ENCODE measurements at places on chromosomes 13 and 19.

GRCh38 chr19:11418094-11418548 is 993 bp downstream of the RGL3 start:
- no peak for DNase-seq

DNA sequence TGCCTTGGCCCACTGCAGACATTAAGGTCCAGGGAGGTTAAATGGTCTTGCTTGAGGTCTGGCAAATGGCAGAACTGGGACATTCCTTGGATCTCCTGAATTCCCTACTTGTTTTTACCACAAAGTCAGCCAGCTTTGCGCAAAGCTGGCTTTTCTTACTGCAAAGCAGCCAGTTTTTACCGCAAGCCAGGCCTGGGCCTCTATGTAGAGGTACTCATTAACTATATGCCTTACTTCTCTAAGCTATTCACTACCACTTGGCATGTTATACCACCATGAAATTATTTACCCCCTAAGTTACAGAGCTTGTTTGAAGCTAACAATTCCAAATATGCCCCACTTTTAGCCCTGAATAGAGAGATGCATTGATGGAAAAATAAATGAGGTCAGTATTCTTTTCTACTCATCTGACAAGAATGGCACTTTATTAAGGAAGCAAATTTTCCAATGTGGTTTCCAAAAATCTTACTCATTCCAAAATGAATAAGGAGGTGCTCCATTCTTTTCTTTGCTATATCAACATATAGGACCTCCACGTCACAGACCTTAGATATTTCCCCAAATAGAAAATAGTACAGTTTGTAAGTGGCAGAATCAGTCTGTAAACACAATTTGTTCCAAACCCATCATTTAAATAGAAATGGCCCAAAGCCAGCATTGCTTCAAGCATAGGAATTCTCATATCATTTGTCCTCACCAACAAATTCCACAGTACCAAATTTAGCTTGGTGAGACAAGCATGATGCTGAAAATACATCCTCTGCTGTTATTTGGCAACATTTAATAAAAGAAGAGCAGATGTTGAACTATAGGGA is 143.9 kb upstream of the TSC22D1 start:
- DNase-seq, result no peak

DNA sequence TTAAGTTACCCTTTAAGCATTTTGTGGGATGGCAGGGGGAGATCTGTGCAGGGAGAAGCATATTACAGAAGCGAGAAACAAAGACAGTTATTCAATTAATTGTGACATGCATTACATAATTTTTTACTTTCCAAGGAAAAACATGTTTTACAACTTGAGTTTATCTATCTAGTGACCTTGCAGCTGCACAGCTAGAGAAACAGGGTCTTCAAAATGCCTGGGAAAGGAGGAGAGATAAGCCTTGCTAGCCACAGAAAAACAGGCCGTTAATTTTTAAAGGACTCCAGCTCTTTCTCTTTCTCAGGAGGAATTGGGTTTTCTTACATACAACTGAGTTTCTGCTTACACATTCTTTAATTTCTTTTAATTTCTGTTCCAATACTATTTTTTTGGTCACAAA is 14.8 kb upstream of the ZNF431 start:
- no peak for DNase-seq

DNA sequence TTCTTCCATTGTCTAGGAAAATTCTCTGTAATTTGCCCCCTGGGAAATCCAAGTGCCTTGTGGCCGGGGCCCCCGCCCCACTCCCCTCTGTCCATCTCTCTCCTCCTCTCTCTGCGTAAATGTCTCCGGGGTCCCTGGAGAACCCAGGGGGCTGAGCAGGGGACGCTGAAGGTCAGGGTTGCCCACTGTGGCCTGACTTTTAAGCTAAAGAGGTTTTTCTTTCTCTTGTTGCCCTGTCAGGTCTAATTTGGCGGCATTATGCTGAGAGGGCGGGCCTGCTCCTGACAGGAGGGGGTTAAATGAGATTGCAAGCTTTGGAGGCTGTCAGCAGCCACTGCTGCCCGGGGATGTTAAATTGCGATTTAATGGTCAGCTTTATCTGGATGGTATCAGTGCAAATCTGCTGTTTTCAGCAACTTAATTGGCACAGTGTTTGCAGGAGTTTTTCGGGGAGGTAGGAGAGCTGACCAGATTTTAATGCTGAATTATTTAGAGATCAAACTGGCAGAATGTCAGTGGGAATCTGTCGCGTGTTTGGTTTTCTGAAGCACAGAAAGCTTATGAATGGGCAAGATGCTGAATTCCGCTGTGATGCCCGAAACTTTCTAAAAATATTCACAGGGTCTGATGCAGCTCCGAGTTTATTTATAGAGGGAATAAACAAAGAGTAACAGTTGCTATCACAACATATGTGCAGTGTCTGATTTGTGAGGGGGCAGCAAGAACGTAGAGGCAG is 93.2 kb upstream of the SOX1 start:
- DNase-seq, result no peak

DNA sequence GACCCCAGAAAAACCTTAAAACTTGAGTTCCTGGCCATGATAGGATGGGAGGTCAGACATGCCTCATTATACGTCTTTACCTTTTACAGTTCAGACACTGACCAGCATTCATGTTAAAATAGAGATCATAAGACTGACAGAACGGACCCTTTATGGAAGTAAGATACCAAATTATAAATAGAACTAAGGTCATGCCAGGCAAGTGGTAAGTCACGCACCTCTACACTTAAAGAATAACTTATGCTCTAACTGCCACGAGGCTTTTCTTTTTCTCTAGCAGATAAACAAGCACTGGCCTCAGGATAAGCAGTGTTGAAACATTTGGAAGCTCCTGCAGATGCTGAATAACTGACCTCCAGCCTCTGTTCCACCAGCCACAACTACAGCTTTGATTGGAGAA is 28.4 kb downstream of the GPR42 start:
- DNase-seq, result no peak

GRCh38 chr13:48568370-48569103 is 35.7 kb upstream of the RCBTB2 start:
- no peak for DNase-seq

GRCh38 chr19:42269478-42270345 is 660 bp downstream of the CIC start:
- no peak for DNase-seq

DNA sequence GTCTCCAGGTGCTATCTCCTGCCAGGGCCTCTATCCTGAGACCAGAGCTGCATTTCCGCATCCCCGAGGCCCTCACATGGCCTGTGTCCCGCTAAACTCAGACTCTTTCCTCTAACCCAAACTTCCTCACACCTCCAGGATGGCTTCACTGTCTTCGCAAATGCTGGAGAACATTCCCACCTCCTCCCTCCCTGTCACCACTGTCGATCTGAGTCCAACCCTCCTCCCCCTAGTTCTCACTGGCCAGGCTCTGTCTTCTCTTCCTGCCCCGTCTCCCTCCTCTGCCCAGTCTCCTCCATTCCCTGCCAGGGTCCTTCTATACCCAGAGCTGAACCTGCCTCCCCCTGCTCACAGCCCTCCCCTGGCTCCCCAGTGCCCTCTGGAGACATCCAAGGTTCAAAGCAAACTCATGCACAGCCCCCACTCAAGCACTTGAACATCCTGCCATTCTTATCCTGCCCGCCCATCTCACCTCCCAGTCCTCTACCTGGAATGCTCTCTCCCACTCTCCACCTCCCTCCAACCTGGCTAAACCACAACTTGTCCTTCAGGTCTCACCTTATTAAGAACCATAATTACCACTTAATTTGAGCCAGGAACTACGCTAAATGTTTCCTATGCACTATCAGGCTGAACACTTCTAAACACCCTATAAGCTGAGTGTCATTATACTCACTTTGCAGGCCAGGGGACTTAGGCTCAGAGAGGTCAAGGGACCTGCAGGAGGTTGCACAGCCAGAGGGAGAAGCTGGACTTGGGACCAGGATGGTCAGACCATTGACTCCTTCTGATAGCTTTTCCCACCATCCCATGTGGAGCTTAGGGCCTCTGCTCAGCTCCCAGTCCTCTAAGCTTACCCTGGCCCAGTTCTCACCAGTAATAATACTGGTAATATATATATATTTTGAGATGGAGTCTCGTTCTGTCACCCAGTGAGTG is 961 bp upstream of the VSIG10L start:
- no peak for DNase-seq

DNA sequence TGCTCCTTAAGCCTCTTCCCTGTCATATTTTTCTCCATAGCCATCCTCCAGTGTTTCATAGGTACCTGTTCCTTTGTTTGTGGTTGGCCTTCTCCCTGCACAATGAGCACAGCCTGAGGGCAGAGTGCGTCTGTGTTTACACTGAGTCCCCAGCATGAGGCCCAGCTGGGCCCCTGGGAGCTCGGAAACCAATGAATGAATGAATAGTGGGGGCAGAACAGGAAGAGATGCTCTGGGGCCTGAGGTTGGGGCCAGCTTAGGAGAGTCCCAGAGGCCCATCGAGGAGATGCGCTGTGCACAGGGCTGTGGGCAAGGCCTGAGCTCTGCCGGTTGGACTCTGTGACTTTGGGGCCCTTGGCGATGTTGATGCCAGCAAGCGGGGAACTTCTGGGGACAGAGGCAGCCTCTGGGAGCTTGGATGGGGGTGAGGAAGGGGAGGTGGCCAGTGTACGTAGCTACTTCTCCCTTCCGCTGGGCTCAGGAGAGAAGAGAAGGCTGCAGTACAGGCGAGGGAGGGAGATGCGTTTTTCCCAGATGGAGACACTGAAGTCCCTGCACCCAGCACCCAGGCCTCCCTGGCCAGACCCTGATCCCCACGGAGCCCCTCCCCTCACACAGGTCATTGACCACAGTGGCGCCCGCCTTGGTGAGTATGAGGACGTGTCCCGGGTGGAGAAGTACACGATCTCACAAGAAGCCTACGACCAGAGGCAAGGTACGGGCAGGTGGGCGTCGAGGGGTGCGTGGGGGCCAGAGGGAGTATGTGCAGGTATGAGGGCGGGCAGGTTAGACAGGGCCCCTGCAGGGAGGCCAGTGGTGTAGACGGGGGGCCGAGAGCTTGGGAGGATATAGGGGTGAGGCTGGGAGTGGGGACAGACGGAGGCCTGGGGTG is 5.1 kb downstream of the TBCB start:
- DNase-seq, result no peak

DNA sequence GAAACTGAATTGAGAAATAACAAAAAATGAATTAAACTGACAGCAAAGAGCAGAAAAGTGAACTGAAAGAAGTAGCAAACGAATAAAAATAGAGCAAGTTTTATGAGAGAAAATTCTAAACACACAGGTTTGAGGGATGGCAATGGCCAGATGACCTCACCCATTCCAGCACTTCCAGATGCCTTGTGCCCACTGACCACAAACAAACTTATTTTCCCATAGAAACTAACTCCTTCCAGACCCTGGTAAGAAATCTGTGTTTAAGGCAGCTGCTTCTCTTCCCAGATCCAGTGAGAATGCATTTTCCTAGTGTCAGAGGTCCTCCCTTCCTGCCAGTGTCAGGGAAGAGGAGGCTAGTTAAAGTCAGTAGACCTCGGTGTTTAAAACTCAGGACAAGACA is 51.7 kb downstream of the RXFP2 start:
- DNase-seq, result no peak

GRCh38 chr19:48881741-48882657 is 9.8 kb downstream of the PPP1R15A start:
- DNase-seq, result peak; percentile 70

DNA sequence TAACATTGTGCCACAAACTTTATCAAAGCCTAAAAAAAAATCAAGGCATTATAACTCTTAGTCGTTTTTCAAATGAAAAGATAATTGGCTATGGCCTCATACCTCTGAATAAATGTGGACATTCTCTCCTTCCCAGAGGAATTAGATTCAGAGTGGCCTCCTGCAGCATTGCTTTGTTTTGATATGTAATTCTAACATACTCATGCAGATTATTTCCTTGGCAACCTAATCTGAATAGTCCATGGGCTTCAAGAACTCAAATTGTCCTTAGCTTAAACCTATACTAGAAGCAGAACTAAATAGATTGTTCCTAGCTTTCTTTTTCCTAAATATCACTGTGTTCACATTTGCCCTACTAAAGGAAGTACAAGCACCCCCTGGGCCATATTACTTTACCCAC is 1146.9 kb downstream of the OLFM4 start:
- no peak for DNase-seq

GRCh38 chr19:6958791-6959190 is 62.4 kb downstream of the MBD3L2B start:
- DNase-seq, result no peak

- DNase-seq, result no peak
These were observed 147.1 kb downstream of the TBC1D4 start for GRCh38 chr13:75334634-75335447.

GRCh38 chr13:36352350-36352749 is 6.2 kb upstream of the SPART start:
- no peak for DNase-seq

DNA sequence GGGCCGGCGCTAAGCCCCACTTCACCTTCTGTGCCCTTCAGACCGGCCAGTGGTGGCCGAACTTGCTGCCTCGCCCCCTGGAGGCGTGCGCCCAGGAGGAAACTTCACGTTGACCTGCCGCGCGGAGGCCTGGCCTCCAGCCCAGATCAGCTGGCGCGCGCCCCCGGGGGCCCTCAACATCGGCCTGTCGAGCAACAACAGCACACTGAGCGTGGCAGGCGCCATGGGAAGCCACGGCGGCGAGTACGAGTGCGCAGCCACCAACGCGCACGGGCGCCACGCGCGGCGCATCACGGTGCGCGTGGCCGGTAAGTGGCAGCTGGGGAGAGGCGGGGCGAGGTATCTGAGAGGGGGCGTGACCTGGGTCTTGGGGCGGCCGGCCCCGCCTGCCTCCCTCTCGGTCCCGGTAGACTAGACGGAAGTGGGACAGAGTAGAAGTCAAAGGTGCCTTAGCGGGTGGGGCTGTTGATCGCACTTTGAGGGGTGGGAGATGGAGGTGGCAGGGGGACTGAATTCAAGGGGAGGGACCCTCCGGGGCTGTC is 5.6 kb downstream of the ICAM5 start:
- peak; percentile 29 for DNase-seq

GRCh38 chr13:80604098-80604497 is 263.2 kb upstream of the SPRY2 start:
- no peak for DNase-seq

- DNase-seq, result no peak
These were observed 434.5 kb downstream of the PCDH9 start for GRCh38 chr13:66795636-66796035.

DNA sequence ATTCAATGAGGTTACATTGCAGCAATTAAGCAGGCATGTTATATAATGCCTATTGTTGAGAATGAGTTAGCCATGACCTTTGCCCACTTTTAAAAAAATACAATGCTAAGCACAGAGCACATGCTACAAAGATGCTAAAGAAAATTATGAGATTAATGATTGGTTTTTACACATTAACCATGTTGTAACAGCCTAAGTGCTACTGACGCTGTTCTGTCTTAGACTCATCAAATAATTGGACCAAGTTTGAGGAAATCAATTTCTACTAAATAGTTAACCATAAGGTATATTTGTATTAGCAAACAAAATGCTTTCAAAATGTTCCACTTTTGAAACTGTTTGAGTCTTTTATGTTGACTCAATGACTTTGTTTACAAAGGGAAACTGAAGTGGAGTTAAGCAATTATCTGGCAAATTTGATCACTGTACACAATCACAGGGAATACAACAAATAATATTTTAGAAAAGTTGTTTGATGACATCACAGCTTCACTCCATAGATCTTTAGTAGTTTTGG is 14.3 kb downstream of the MIR17HG start:
- DNase-seq, result peak; percentile 43

GRCh38 chr13:95456815-95457214 is 95.7 kb upstream of the CLDN10 start:
- DNase-seq, result no peak

All from OCI-LY7 (cell line).